ENCODE measurements at places on chromosomes 1 and 21.

DNA sequence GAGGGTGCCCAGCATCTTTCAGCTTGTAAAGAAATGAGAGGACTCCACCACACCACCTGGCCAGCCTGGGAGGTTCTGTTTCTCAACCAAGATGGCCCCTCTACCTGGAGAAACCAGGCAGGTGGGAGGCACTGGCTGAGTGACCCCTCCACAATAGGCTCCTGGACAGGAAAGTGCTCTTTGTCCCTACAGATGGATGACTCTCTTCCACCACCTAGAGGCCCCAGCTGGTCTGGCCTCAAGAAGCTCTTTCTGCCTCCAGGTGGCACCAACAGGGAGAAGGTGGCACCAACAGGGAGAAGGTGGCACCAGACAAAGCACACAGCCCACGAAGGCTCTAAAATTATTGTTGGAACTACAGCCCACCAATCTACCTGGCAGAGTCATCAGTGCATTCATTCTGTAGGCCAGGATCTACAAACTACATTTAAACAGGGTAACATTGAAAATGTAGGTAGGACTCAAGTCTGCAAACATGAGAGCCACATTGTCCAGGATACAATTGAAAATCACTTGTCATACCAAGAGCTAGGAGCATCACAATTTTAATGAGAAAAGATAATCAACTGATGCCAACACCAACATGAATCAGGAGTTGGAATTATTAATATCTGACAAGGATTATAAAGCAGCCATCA, 14.4 kb downstream of the TMPRSS3 start:
- H3K27me3 ChIP-seq: no peaks in the 10 kb centered on the region
- no peaks in the 10 kb centered on the region for H3K36me3 ChIP-seq
- DNase-seq: no peak
- H3K4me1 ChIP-seq: no peaks in the 10 kb centered on the region

DNA sequence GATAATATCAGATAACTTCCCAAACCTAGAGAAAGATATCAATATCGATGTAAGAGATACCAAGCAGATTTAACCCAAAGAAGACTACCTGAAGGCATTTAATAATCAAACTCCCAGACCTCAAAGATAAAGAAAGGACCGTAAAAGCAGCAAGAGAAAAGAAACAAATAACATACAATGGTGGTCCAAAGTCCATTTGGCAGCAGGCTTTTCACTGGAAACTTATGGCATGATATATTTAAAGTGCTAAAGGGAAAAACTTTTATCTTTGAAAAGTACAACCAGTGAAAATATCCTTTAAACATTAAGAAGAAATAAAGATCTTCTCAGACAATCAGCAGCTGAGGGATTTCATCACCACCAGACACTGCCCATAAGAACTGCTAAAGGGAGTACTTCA, 812.7 kb upstream of the ADAMTS5 start:
- no peaks in the 10 kb centered on the region for H3K36me3 ChIP-seq
- no peak overlapping the region for H3K4me3 ChIP-seq
- no peaks in the 10 kb centered on the region for H3K27me3 ChIP-seq
- no peak for DNase-seq
- H3K27ac ChIP-seq: no peak overlapping the region

DNA sequence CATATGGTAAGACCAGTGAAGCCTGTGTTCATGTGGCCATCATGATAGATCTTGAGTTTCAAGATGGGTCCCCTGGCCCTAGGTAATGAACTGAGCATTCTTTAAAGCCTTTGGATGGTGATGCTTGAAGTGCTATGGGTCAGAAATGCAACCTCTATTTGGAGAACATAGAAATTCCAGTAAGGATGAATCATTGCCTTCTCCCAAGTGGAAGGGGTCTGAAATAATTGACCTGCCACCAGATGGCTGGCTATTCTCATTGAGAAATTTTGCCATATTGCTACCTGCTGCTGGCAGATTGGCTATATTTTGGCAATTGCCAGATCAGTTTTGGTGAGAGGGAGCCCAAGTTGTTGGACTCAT, 739 bp upstream of the IFI6 start:
- no peaks in the 10 kb centered on the region for H3K27me3 ChIP-seq
- no peak for DNase-seq
- H3K4me3 ChIP-seq: peak overlapping the region; percentile 54

- no peak overlapping the region for H3K27ac ChIP-seq
- no peak for DNase-seq
- H3K27me3 ChIP-seq: peaks cover 63% of the 10 kb centered on the region
- H3K36me3 ChIP-seq: no peaks in the 10 kb centered on the region
- no peak overlapping the region for H3K4me3 ChIP-seq
- peaks cover 8% of the 10 kb centered on the region for H3K4me1 ChIP-seq
These were observed 6.1 kb upstream of the LHX8 start for GRCh38 chr1:75127916-75128717.

GRCh38 chr21:36186506-36187399, 30.1 kb downstream of the DOP1B start:
- H3K36me3 ChIP-seq: no peaks in the 10 kb centered on the region
- no peak overlapping the region for H3K27ac ChIP-seq
- no peaks in the 10 kb centered on the region for H3K4me1 ChIP-seq

DNA sequence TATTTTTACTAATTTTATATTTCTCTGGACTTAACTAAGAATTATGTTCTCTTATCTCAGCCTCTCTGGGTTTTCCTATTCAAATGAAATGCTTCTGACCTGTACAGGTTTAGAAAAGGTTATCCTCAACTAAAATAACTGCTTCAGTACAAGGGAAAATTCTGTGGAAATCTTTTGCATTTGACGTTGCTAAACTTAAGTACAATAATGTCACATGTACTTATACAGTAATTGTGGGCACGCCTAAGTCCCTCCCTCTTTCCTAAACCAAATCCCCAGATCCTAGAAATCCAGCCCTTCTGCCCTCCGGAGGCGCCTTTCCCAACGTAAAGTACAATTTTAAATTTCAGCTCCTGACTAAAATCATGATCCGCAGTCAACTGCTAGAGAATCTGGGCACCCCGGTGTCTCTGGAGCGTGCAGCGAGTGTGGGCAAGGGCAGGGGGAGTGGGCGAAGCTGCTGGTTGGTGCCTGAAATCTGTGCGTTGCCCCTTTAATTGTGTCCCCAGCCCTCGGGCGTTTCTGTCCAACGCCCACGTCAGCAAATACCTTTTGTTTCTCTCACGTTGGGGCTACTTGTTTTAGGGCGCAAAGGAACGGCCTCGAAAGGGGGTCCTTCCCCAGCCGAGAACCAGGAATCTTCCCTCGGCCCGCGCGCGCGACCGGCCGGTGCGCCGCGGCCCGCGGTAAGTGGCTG, at the start of gene ZBTB8A:
Gene ZBTB8A (plus strand): TSS at position 541 of the 697 bp plus-strand sequence. CDS start 53,505 bp downstream, outside the sequence.
- H3K4me3 ChIP-seq: peak within 1 kb of the TSS; percentile 82
- H3K4me1 ChIP-seq: peaks cover 9% of the 10 kb centered on the region
- peaks cover 3% of the 10 kb centered on the region for H3K36me3 ChIP-seq
- no peaks in the 10 kb centered on the region for H3K27me3 ChIP-seq
- H3K27ac ChIP-seq: peak within 1 kb of the TSS; percentile 77

GRCh38 chr1:27598902-27599528, 4.9 kb downstream of the AHDC1 start:
- H3K36me3 ChIP-seq: no peaks in the 10 kb centered on the region
- peak overlapping the region; percentile 33 for H3K4me3 ChIP-seq
- peak overlapping the region; percentile 60 for H3K27ac ChIP-seq
- H3K27me3 ChIP-seq: no peaks in the 10 kb centered on the region
- peaks cover 77% of the 10 kb centered on the region for H3K4me1 ChIP-seq
- no peak for DNase-seq

GRCh38 chr1:23521588-23521987, 9.4 kb downstream of the E2F2 start:
- peak; percentile 64 for DNase-seq
- H3K4me1 ChIP-seq: peaks cover 4% of the 10 kb centered on the region
- no peaks in the 10 kb centered on the region for H3K27me3 ChIP-seq
- no peaks in the 10 kb centered on the region for H3K36me3 ChIP-seq
- no peak overlapping the region for H3K4me3 ChIP-seq

DNA sequence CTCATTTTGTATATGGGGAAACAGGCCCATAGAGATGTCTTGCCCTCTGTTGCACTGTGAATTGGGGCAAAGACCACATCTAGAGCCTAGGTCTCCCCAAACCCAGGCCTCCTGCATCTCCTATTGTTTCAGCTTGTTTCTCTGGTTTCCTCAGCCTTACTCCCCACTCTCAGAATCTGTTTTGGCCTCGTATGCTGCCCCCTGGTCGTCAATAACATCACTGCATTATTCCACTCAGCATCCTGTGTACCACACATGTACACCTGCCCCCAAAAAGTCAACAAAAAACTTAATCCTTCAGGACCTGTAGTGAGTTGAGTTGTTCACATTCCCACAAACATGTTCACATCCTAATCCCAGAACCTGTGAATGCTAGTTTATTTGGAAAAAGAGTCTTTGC, 184.8 kb downstream of the BRINP2 start:
- H3K36me3 ChIP-seq: no peaks in the 10 kb centered on the region
- H3K27me3 ChIP-seq: no peaks in the 10 kb centered on the region
- no peak overlapping the region for H3K27ac ChIP-seq
- H3K4me3 ChIP-seq: no peak overlapping the region
- peak; percentile 41 for DNase-seq

GRCh38 chr21:39022863-39023693, 160.2 kb downstream of the PSMG1 start:
- peak overlapping the region; percentile 67 for H3K27ac ChIP-seq
- no peak for DNase-seq
- H3K4me3 ChIP-seq: no peak overlapping the region
- no peaks in the 10 kb centered on the region for H3K27me3 ChIP-seq

GRCh38 chr1:209023790-209024189, 559.7 kb upstream of the CAMK1G start:
- no peaks in the 10 kb centered on the region for H3K36me3 ChIP-seq
- H3K27me3 ChIP-seq: no peaks in the 10 kb centered on the region
- no peaks in the 10 kb centered on the region for H3K4me1 ChIP-seq

- H3K36me3 ChIP-seq: no peaks in the 10 kb centered on the region
- no peak for DNase-seq
- peaks cover 24% of the 10 kb centered on the region for H3K4me1 ChIP-seq
- no peak overlapping the region for H3K4me3 ChIP-seq
- H3K27ac ChIP-seq: no peak overlapping the region
These were observed 88.9 kb upstream of the ABCD3 start for GRCh38 chr1:94329276-94329675.

DNA sequence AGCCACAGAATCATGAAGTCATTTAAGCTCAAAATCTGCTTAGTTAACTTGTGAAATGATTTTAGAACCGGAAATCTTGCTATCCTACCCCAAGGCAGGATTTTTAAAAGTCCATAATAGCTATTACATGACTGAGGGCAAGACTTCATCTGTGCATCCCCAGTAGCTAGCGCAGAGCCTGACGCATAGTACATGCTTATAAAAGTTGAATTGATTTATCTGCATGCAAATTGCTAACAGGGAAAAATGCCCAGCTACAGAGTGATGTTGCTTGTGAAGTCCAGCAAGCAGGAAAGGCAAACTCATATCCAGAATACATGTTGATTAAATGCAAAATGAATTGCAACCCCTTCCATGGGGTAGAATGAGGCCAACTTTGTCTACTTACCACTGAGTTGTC, 8.1 kb upstream of the MAP1LC3C start:
- DNase-seq: no peak
- no peaks in the 10 kb centered on the region for H3K36me3 ChIP-seq
- no peak overlapping the region for H3K4me3 ChIP-seq

DNA sequence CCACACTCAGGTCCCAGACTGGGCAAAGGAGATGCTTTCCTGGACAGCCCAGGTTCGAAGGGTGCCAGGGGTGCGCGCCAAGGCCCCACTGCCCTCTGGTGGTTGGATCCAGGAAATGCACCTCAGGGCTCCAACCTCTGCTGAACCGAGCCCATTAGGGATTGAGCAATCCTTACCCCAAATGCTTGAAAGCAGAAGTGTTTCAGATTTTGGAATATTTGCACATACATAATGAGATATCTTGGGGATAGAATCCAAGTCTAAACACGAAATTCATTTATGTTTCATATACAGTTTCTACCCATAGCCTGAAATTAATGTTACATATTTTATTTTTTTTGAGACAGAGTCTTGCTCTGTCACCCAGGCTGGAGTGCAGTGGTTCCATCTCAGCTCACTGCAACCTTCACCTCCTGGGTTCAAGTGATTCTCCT, 57.4 kb downstream of the SLC9A1 start:
- no peaks in the 10 kb centered on the region for H3K36me3 ChIP-seq
- H3K4me3 ChIP-seq: no peak overlapping the region
- H3K4me1 ChIP-seq: peaks cover 19% of the 10 kb centered on the region
- no peak overlapping the region for H3K27ac ChIP-seq
- peak; percentile 91 for DNase-seq

GRCh38 chr1:11406845-11407244, 72.1 kb upstream of the DISP3 start:
- no peak overlapping the region for H3K4me3 ChIP-seq
- H3K36me3 ChIP-seq: no peaks in the 10 kb centered on the region
- H3K27ac ChIP-seq: no peak overlapping the region
- no peaks in the 10 kb centered on the region for H3K27me3 ChIP-seq
- DNase-seq: no peak

GRCh38 chr1:228071839-228072657, 10.5 kb upstream of the ARF1 start:
- no peaks in the 10 kb centered on the region for H3K4me1 ChIP-seq
- no peak for DNase-seq
- H3K36me3 ChIP-seq: no peaks in the 10 kb centered on the region
- peaks cover 11% of the 10 kb centered on the region for H3K27me3 ChIP-seq
- no peak overlapping the region for H3K4me3 ChIP-seq

DNA sequence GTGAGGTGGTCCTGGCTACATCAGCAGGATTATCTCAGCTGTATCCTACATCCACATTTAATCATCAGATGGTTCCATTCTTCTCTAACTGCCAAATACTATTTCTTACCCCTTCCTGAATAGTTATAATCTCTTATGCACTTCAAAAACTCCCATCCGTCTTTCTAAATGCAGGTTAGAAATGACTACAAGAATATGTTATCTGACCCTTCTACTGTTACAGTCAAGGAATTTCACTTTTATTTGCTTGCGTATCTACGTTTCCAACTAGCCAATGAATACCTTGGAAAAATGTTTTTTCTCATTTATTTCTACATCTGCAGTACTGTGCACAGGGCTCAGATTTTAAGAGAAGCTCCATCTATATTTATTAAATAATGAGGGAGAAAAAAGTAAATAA, 709.9 kb downstream of the KCNT2 start:
- H3K27me3 ChIP-seq: no peaks in the 10 kb centered on the region
- H3K27ac ChIP-seq: no peak overlapping the region
- H3K4me1 ChIP-seq: no peaks in the 10 kb centered on the region
- no peaks in the 10 kb centered on the region for H3K36me3 ChIP-seq
- DNase-seq: no peak

DNA sequence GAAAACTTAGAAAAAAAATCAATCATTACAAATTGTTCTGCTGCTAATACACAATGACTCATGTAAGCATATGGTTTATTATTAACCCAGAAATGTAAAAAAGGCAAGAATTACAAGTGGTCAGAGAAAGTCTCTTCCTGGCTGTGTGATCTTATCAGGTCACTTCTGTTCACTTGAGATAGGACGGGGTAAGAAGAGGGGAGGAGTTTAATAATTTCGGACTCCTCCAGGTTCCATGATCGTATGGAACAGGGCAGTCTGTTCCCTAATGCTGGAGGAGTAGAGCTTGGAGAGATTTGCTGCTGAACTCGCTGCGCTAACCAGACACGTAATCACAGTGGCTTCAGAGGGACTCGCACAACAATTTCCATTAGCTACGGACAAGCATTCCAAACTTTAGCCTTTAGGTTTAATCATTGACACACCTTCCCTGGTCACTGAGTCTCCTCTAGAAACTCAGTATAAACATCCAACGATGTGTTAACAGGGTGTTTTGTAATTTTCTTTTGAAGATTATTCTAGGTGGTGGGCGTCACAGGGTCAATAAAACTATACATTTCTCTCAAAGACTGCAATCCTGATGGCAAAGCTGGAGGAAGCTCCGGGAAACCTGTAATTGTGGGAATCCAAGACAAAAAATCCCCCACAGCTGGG, 1.3 kb downstream of the CRYZ start:
- H3K36me3 ChIP-seq: peaks cover 14% of the 10 kb centered on the region
- H3K27ac ChIP-seq: peak overlapping the region; percentile 61
- no peaks in the 10 kb centered on the region for H3K27me3 ChIP-seq
- H3K4me1 ChIP-seq: peaks cover 24% of the 10 kb centered on the region
- H3K4me3 ChIP-seq: peak overlapping the region; percentile 47
